ENCODE measurements at places on chromosomes 6 and 20. TPM values are rescaled to one million over a fixed set of nuclear protein-coding genes. Genes with fewer than 3 reads are reported as not detected.

DNA sequence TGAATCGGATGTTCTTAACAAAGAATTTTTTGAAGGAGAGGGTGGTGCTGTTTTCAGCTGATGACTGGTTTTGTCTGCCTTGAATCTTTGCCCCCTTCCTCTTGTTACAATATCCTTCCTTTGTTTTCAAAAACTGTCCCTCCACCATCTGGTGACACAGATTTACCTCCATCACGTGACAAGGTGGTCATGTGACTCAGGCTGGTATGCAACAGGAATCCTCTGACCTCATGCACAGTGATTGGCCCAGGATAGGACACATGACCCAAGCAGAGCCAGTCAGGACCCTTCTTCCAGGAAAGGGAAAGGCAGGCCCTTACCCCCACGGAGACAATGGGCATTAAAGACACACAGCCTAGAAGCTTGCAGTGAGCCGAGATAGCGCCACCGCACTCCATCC, 84.7 kb upstream of the MC3R start:
- no peak for DNase-seq

GRCh38 chr20:34435589-34435988, 72.5 kb downstream of the ITCH start:
- no peak for DNase-seq

DNA sequence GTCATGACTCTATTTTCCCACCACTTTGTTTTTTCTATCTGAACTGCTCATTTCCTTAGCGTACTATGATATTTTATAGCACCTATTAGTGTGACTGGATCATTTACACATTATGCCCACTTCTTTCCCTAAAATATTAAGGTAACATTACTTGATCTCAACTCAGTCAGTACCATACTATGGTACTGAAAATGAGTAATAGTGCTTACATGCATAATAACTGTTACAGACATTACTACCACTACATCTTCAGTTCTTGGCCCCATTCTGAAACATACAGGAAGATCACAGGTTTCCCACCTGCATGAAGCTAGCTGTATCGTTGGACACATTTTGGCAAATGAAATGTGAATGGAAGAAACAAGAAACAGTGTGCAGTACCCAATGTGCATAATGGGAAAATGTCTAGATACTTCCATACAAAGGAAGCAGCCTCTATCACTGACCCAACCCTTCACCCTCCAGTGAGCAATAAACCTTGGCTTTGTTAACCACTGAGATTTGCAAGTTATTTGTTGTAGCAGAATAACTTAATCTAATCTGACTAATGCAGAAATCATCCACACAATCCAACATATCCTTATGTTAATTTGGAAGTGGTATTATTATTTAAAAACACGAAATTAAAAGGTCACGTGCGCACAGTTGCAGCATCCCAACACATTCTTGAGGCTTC, 108.6 kb upstream of the DOK5 start:
- no peak for DNase-seq

- DNase-seq = no peak
Observed at GRCh38 chr6:37200085-37200484, 30.1 kb downstream of the PIM1 start.

GRCh38 chr20:21103582-21104465, 2.3 kb downstream of the LINC00237 start:
- no peak for DNase-seq

DNA sequence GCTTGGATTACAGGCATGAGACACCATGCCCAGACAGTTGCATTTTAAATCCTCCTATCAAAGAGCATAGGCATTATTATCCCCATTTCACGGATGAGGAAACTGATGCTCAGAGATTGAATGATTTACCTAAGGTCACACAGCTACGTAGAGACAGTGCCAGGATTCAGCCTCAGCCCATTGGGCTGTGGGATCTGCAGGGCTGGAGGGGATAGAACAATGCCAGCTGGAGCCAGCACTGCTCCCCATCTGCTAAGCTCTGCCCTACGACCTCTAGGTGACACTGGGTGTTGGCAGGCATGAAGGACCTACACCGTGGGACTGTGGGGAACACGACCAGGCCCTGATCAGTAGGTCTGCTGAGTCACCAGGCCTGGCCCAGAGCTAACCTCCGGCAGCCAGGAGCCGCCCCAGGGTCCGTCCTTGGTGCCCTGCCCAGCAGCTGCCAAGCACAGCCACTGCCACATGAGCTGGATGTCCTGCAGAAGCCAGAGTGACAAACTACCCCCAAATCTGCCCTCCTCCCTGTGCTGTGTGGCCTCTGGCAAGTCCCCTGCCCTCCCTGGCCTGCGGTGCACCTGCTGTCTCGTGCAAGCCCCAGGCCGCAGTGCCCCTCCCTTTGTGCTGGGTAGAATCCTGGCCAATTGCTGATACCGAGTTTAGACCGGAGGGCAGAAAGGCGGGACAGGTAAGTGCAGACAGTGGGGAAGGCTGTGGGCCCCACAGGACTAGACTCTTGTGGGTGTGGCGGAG, 47.6 kb upstream of the PTGIS start:
- DNase-seq = no peak

- no peak for DNase-seq
Observed at GRCh38 chr6:137552146-137552545, 58.0 kb upstream of the OLIG3 start.

FAM184A gene
- 12.1 TPM for total RNA-seq

PROCR gene
- 43.0 TPM for total RNA-seq

Measured in urinary bladder (tissue), 4 donors.